Vagina (tissue), 2 donors: ENCODE measurements at places on chromosomes 1 and 21.

- no peaks in the 10 kb centered on the region for H3K4me1 ChIP-seq
- no peak for DNase-seq
- no peak overlapping the region for H3K27ac ChIP-seq
- no peaks in the 10 kb centered on the region for H3K27me3 ChIP-seq
Observed at GRCh38 chr1:17168091-17168876, 36.6 kb upstream of the PADI1 start.

DNA sequence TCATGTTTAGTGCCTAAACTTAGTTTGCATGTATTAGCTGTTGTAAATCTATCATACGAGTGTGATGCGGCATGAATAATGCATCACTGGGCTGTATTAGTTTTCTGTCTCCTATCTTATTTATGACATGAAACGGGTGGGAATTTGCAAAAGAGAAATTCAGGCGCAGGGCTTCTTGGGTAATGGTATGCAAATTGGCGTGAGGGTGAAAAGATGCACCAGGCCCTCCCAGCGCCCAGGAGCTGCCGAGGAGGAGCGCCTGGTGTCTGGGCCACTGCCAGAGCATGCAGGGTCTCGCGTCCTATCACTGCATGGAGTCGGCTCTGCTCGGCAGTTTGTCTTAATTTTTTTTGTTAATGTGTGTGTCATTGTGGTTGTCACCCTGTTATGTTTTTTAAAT lies 82.9 kb upstream of the ACTL8 start:
- no peak for DNase-seq
- H3K4me3 ChIP-seq = no peak overlapping the region
- peaks cover 3% of the 10 kb centered on the region for H3K4me1 ChIP-seq
- H3K27ac ChIP-seq = no peak overlapping the region

- DNase-seq = no peak
- peaks cover 63% of the 10 kb centered on the region for H3K4me1 ChIP-seq
- no peaks in the 10 kb centered on the region for H3K36me3 ChIP-seq
- no peaks in the 10 kb centered on the region for H3K27me3 ChIP-seq
Observed at GRCh38 chr1:234988155-234988517, 140.5 kb downstream of the TOMM20 start.

GRCh38 chr1:154155251-154155650 lies 378 bp upstream of the NUP210L start:
- H3K27ac ChIP-seq = peak overlapping the region; percentile 43
- no peak overlapping the region for H3K4me3 ChIP-seq
- no peak for DNase-seq
- H3K27me3 ChIP-seq = no peaks in the 10 kb centered on the region
- peaks cover 12% of the 10 kb centered on the region for H3K4me1 ChIP-seq
- H3K36me3 ChIP-seq = no peaks in the 10 kb centered on the region

- no peaks in the 10 kb centered on the region for H3K4me1 ChIP-seq
- no peak overlapping the region for H3K4me3 ChIP-seq
- no peak overlapping the region for H3K27ac ChIP-seq
- H3K27me3 ChIP-seq = no peaks in the 10 kb centered on the region
Observed at GRCh38 chr1:232880354-232880753, 70.1 kb upstream of the NTPCR start.

GRCh38 chr1:17930635-17931034 lies 175.5 kb downstream of the ACTL8 start:
- no peak overlapping the region for H3K4me3 ChIP-seq
- H3K27me3 ChIP-seq = no peaks in the 10 kb centered on the region
- H3K4me1 ChIP-seq = no peaks in the 10 kb centered on the region
- no peaks in the 10 kb centered on the region for H3K36me3 ChIP-seq

DNA sequence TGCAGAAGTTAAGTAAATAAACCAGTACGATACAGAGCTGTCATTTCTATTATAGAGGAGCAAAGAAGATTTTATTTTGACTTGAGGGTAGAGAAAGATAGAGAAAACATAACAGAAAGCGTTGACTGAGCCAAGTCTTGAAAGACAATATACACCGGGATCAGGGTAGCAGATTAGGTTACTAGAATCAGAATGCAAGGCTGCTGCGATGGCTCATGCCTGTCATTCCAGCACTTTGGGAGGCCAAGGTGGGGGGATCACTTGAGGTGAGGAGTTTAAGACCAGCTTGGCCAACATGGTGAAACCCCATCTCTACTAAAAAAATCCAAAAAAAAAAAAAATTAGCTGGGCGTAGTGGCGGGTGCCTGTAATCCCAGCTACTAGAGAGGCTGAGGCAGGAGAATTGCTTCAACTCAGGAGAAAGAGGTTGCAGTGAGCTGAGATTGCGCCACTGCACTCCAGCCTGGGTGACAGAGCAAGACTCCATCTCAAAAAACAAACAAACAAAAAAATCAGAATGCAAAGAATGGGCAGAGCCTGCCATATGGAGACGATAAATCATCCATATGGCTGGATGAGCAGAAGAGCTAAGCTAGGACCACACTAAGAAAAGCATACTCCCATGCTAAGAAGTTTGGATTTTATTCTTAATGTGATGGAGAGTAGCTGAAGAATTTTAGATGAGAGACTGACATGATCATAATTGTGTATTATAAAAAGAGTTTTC lies 9.9 kb upstream of the ABCD3 start:
- H3K36me3 ChIP-seq = no peaks in the 10 kb centered on the region
- no peak overlapping the region for H3K4me3 ChIP-seq
- no peak overlapping the region for H3K27ac ChIP-seq

- H3K27ac ChIP-seq = no peak overlapping the region
- DNase-seq = no peak
- no peaks in the 10 kb centered on the region for H3K4me1 ChIP-seq
Observed at GRCh38 chr1:213692321-213692720, 295.5 kb upstream of the PROX1 start.

DNA sequence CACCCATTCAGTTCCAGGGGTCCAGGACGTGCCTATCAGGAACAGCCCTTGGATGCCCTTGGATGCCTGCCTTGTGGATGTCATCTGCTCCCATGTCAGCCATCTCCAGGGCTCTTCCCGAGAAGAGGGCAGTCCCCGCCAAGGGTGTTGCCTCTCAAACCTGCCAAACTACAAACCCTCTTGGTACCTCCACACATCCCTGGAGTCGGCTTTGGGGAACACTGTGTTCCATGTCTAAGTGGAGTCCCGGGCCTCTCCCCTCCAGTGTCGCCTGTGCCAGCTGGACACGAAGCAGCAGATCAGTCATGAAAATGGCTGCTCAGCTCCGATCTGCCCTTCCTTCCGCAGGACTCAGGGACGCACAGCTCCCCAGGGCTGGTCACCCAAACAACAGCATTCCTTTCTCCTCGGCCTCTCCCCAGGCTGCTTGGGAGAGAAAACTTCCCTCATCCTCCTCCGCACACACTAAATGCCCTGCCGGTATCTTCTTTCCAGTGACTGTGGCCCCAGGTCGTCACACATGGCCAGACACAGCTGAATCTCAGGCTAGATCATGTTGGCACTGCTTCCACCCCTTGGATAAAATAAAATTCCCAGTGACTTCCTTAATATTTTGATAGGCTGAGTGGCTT lies 53.4 kb downstream of the GALNT2 start:
- H3K27ac ChIP-seq = no peak overlapping the region
- no peaks in the 10 kb centered on the region for H3K27me3 ChIP-seq
- H3K36me3 ChIP-seq = no peaks in the 10 kb centered on the region
- no peak overlapping the region for H3K4me3 ChIP-seq
- no peak for DNase-seq
- H3K4me1 ChIP-seq = peaks cover 23% of the 10 kb centered on the region

GRCh38 chr1:28085129-28085528 lies 3.3 kb downstream of the EYA3 start:
- H3K36me3 ChIP-seq = peaks cover 3% of the 10 kb centered on the region
- no peak overlapping the region for H3K4me3 ChIP-seq
- no peaks in the 10 kb centered on the region for H3K27me3 ChIP-seq
- H3K4me1 ChIP-seq = peaks cover 24% of the 10 kb centered on the region
- no peak for DNase-seq
- H3K27ac ChIP-seq = no peak overlapping the region

DNA sequence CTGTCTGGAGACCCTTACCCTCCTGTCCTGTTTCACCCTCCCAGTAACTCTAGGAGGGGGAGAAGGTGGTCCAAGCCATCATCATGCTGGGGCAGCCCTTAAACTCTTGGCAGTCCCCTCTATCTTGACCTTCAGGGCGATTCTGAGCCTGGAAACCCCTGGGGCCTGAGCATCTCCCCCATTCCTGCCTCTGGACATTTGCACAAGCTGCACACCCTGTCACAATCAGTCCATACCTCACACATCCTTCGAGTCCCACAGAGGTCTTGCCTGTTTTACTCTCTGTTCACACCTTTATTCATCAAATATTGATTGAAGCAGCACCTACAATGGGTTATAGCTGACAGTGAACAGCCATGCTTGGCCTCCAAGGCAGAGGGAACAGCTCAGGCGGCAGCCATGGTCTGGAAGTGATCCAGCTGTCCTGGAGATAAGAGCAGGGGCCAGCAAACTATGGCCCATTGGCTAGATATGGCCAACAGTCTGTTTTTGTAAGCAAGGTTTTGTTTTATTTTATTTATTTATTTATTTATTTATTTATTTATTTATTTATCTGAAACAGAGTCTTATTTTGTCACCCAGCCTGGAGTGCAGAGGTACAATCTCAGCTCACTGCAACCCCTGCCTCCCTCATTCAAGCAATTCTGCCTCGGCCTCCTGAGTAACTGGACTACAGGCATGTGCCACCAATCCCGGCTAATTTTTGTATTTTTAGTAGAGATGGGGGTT lies 7.1 kb upstream of the FAM131C start:
- no peak for DNase-seq
- no peaks in the 10 kb centered on the region for H3K27me3 ChIP-seq
- H3K36me3 ChIP-seq = no peaks in the 10 kb centered on the region
- no peak overlapping the region for H3K4me3 ChIP-seq

DNA sequence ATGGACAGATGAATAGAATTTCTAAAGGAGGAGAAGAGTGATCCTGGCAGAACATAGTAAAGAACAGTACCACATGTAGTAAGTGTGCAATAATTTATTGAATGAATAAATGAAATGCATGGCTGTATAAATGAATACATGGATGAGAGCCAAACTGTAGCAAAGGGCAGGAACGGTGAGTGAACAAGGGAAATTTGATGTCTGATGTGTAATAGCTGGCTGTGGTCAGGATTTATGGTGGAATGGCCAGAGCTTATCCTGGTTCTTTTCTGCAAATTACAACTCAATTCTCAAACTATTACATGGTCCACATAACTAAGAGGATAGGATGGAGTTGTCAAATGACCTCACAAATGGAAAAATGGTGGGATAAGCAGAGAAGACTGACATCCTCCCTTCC lies 43.2 kb upstream of the ARHGAP29 start:
- DNase-seq = no peak
- H3K27me3 ChIP-seq = no peaks in the 10 kb centered on the region
- H3K4me3 ChIP-seq = no peak overlapping the region
- no peaks in the 10 kb centered on the region for H3K36me3 ChIP-seq
- H3K27ac ChIP-seq = no peak overlapping the region
- H3K4me1 ChIP-seq = peaks cover 6% of the 10 kb centered on the region
